ENCODE measurements at places on chromosomes 12 and 14.

DNA sequence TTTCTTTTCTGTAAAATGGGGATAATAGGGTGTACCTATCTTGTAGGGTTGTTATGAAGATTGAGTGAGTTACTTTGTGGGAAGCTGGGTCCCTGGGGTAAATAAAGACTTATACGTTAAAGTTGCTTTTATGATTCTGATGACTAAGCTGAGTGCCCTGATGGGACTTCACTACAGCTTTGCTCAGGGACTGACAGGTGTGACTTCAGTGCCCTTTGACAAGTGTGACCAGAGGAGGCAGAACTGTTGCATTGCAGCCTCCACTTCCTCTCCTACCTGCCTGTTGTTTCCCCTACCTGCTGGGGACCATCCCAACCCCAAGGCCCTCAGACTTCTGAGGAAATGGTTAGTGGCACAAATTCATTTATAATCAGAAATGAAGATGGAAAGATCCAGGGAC, 119.3 kb downstream of the TSPAN9 start:
- DNase-seq = no peak

DNA sequence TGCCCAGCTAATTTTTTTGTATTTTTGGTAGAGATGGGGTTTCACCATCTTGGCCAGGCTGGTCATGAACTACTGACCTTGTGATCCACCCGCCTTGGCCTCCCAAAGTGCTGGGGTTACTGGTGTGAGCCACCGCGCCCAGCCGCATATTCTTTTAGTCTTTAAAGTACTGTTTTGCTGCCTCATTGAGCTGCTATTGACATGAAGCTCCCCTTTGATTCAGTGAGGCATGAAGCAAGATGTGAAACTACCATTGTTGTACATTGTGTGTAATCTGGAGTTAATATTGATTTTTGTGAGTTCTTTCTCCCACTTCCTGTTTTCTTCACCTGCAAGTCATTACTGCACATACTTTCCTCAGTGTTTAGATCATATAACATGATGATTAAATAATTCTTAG, 80.8 kb downstream of the MNAT1 start:
- DNase-seq = no peak

DNA sequence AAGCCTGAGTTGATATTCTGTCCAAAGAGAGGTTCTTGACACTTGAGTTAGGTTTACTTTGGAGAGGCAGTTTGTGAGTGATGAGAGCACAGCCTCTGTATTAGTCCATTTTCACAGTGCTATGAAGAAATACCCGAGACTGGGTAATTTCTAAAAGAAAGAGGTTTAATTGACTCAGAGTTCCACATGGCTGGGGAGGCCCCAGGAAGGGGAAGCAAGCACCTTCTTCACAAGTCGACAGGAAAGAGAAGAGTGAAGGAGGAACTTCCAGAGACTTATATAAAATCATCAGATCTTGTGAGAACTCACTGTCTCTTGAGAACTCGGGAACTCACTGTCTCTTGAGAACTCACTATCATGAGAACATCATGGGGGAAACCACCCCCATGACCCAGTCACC, 5.4 kb downstream of the ZC3H14 start:
- DNase-seq = no peak

GRCh38 chr14:84029246-84029645, 1500.7 kb upstream of the FLRT2 start:
- no peak for DNase-seq

- no peak for DNase-seq
Observed at GRCh38 chr14:75217508-75218206, 41.2 kb upstream of the TMED10 start.

DNA sequence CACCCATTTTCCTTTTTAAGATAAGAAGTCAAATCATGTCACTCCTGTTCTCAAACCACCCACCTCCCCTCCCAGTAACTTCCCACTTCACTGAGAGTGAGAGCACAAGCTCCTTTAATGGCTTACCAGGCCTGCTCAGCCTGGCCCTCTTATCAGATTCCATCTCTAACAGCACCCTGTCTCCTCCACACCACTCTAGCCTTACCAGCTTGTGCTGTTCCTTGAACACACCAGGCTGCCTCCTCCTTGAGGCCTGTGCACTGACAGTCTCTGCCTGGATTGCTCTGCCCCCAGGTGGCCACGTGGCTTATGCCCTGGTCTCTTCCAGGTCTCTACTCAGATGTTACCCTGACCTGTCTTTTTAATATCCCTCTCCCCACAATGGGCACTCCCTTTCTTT, 40.1 kb upstream of the EVL start:
- peak; percentile 52 for DNase-seq

- DNase-seq = peak; percentile 70
Observed at GRCh38 chr12:54251667-54252284, 28.1 kb downstream of the CBX5 start.

DNA sequence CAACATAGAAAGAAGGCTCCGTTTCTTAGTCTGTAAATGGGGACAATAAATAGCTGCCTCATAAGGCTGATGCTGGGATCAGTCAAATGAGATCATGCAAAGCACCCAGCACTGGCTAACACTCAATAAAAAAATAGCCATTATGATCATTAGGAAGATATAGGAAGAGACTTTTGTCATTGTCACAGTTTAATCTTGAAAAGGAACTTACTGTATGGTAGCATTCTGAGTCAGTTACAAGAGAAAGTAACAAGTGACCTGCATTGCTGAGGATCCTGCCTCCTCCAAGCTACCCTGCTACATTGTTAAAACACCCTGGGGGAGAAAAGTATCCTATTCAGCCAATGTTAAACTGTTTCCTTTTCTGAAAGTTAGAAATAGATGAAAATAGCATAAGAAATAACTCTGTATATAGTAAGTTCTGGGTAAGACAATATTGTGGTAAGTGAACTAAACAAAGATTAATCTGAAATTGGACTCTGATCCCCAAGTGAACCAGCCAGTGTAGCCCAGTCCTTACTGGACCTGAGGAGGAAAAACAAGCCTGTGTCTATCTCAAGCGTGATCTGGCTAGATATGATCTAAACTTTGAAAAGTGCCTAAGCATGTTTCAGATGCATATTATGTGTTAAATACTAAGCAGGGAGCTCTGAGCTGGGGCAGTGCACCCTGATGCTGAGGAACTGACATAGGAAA, 3.6 kb upstream of the NUDT4 start:
- peak; percentile 39 for DNase-seq

DNA sequence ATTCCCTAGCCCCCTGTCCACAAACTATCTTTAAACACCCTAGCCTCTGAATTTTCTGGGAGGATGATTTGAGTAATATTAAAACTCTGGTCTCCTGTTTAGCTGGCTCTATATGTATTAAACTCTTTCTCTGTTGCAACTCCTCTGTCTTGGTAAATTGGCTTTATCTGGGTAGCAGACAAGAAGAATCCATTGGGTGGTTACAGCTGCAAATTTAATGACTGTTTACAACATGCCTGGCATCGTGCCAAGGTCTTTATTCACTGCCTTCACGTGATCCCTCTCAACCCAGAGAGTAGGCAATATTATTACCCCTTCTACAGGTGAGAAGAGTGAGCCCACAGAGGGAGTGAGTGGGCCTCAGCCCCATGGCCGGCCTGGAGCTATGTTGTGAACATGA, 77.8 kb upstream of the MYL2 start:
- DNase-seq = no peak

DNA sequence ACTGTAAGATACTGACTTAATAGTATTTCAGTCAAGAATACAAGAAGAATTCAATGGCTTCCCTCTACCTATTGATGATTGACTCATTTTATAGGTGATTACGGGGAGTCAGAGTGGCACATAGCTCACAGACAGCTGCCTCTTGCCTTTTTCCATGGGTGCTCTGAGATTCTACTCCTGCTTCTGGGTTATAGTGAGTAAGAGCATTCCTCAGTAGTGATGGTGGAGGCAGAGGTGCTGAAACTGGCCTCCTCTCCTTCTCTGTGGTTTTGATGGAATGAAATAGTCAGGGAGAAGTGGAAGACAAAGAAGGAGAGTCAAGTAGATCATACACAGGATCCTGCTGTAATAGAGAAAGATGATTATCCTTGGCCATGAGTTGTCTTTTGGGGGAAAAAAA, 438.2 kb upstream of the FAR2 start:
- DNase-seq = no peak

DNA sequence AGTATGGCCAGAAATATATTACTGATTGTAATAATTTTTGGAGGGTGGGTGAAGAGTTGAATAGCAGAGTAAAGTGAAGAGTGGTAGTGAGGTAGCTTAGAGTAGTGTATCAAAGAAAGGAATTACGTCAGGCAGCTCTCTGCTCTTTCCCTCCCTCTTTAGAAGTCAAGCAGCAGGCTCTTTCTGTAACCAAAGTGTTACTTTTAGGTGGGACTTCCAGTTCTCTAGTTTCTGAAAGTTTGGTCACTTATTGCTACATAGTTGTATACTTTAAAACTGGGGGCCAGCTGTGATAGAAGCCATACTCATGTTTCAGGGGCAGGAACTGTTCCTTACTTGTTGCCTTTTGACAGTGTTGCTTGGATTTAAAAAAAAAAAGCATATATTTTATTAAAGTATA, 30.6 kb downstream of the ATF7IP start:
- peak; percentile 46 for DNase-seq

DNA sequence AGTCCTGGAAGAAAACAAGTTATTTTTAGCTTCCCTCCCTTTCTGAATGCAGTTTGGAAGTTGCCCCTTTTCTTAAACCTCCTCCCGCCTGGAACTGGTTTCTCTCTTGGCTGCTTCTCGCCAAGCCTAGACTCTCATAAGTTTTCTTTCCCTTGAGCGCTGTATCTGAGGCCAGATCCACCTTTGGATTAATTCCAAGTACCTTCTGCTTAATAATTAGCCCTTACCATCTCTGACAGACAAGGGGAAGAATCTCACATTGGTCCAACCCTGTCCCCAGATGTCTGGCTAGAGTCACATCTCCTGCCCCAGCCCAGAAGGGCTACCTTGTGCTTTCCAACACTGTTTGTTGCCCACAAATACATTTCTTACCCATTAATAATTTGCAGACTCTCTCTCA, 161.8 kb upstream of the RGS6 start:
- no peak for DNase-seq

- DNase-seq = peak; percentile 47
Observed at GRCh38 chr14:53608369-53608768, 348.3 kb downstream of the BMP4 start.

DNA sequence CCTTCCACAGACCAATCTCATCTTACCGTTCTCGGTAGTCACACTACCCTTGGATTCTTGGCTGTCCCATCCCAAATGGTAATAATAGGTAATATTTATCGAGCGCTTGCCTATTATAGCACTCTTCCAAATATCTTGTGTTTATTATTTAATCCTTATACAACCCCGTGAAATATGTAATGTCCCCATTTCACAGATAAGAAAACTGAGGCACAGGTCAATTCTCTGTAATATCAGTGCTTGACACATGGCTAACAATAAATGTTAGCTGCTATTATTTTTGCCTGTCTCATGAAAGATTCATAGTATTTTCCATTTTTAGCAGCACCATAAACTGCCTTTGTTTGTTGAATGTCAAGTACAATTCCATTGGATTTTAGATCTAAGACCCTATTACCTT, 4.5 kb downstream of the TMX1 start:
- no peak for DNase-seq

GRCh38 chr14:26992403-26993115, 394.7 kb upstream of the NOVA1 start:
- DNase-seq = no peak

DNA sequence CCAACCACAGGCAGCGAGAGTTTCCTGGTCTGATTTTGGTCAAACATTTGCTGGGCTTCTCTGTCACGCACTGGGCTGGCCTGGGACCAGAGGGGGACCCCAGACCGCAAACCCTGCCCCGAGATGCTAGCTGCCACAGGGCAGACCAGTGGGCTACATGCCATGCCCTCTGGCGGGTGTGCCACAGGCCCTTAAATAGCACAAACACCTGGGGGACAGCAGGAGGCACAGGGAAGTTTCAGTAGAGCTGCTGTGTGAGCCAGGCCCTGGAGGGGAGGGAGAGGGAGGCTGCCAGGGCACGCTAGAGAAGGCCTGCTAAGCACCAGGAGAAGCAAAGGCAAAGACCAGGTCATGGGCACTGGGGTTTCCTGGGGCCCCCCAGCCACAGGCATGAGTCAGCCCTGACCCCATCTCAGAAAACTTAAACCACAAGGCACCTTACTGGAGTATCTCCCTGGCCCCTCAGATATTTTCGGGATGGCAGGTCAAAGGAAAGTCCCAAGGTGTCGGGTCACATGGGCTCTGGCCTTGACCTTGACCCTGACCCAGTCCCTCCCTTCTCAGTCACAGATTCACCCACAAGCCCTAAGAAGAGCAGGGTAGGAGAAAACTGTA, 29.2 kb downstream of the ITPK1 start:
- no peak for DNase-seq

GRCh38 chr12:119744900-119745606, 77.1 kb downstream of the PRKAB1 start:
- DNase-seq = no peak

GRCh38 chr14:63833728-63834127, 19.1 kb upstream of the SYNE2 start:
- no peak for DNase-seq

DNA sequence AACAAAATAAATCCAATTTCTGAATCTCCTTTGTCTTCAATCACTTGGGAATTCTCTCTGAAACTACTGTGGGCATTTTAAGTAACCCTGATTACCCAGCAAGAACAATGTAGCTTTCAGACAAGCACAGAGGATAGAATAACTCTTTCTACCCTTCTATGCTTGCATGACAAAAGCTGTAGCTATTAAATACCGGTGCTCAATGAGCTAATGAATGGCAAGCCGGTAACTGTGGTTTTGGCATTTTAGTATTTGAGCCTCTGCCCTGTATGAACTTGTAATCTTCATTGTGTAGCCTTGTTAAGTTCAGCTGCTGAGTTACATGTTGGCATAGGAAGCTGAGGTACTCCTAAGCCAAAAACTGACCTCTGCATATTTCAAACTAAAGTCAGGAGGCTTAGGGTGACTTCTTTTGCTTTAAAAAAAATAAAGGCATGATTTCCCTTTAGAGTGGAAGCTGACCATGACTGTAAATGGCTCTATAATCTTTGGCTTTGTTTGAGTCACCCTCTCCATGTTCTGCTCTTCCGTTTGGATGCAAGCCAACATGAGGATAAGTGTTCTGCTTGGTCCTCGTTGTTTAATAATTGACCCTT, 171.0 kb upstream of the HIF1A start:
- DNase-seq = peak; percentile 67

DNA sequence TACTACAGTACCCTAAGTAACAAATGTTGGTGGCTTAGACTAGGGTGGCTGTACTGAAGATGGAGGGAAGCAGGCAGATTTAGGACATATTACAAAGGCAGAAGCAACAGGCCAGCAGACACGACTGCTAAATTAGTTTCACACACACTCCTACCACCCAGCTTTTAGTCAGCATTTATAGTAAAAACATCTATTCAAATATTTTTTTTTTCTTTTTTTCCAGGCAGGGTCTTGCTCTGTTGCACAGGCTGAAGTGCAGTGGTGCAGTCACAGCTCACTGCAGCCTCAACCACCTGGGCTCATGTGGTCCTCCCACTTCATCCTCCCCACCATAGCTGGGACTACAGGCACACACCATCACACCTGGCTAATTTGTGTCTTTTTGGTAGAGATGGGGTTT, 72.9 kb downstream of the CDK17 start:
- DNase-seq = no peak

GRCh38 chr12:14418451-14418890, 53.0 kb downstream of the ATF7IP start:
- DNase-seq = peak; percentile 65

GRCh38 chr14:92122351-92122677, 545 bp downstream of the CPSF2 start:
- DNase-seq = peak; percentile 70
